ENCODE measurements at places on chromosomes 11 and 22.

- no peak for DNase-seq
Measured at GRCh38 chr11:84871116-84871515, 756.0 kb downstream of the DLG2 start.

GRCh38 chr11:68659158-68659921, 25.0 kb upstream of the GAL start:
- peak; percentile 17 for DNase-seq

DNA sequence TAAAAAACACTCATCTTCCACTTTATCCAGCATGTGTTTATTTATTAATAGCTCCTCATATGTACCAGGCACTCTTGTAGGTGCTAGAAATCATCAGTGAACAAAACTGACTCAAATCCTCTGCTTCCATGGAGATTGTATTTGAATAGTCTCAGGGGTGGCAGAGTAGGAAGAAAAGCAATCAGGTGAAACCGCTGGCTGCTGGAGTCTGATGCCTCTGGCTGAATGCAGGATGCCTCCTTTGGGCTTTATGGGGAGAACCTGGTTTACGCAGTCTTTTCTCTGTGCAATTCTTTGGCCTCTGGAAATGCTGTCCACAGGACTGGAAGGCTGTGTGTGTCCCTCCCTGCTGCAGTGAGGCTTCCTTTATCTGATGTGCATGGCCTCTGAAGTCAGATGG, 12.8 kb upstream of the OSBP2 start:
- DNase-seq, result no peak

- no peak for DNase-seq
Measured at GRCh38 chr11:66221726-66222236, 46.7 kb upstream of the RAB1B start.

GRCh38 chr22:37930270-37930951, 23.0 kb downstream of the C22orf23 start:
- DNase-seq, result no peak

DNA sequence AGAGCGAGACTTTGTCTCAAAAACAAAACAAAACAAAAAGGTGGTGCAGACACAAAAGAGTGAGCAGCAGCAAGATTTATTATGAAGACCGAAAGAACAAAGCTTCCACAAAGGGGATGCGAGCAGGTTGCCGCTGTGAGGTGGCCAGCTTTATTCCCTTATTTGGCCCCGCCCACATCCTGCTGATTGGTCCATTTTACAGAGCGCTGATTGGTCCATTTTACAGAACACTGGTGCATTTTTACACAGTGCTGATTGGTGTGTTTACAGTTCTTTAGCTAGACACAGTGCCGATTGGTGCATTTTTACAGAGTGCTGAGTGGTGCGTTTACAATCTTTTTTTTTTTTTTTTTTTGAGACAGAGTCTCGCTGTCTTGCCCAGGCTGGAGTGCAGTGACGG, 77.4 kb downstream of the CECR2 start:
- DNase-seq, result no peak

GRCh38 chr22:24411256-24412004, 16.0 kb upstream of the ADORA2A start:
- no peak for DNase-seq

DNA sequence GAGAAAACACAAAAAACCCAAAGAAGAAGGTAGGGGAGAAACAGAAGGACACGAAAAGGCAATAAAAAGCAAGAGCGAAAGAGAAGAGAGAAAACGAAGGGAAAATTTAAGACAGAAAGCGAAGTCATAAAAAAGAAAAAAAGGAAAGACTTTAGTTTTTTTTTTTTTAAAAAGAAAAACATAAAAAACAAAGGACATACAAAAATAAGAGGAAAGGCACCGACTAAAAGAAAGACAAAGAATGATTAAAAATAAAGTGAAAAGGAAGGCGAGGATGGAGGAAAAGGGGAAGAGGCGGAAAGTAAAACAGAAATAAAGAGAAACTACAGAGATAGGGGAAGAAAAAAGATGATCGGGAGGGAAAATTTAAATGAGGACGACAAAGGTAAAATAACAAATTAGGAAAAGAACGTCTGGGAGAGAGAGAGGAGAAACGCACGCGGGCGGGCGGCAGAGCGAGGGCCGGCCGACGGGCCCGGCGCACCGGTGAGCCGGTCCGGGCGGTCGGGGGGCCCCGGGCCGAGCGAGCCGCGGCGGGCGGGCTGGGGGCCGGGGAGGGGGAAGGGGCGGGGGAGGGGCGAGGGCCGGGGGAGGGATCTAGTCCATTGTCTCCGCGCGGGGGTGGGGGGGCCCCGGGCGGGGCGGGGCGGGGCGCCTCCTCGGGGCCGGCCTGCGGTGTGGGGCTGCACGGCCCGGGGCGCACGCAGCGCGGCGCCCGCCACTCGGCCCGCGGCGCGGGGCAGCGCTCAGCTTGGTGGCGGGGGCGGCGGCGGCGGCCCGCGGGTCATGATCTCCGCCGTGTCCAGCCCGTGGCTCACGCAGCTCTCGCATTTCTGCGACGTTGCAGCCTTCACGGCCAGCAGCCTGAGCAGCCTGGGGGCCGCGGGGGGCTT, at the start of gene TBX1:
TSS of gene TBX1 (plus strand) at position 721 of the 893 bp plus-strand sequence. CDS start at position 787, 66 bp downstream.
- no peak for DNase-seq

GRCh38 chr22:50730941-50731661, 6.9 kb upstream of the ACR start:
- DNase-seq, result no peak

- DNase-seq, result no peak
Measured at GRCh38 chr11:44034639-44035038, 13.1 kb upstream of the ACCSL start.

DNA sequence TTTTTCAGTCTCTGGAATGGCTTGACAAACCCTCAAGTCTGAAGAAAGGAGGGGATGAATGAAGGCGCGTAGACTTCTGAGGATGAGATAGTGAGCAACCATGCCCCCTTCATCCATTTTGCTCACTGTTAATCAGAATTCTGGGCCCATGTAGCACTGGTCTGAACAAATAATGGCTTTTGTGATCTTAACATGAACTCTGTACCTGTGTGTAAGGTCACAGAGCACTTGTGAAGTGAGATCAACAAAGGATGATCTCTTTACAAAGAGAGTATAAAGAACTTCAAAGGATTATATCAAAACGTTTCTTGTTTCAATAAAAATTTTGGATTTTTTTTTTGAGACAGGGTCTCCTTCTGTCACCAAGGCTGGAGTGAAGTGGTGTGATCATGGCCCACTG, 976.7 kb downstream of the OPCML start:
- no peak for DNase-seq

DNA sequence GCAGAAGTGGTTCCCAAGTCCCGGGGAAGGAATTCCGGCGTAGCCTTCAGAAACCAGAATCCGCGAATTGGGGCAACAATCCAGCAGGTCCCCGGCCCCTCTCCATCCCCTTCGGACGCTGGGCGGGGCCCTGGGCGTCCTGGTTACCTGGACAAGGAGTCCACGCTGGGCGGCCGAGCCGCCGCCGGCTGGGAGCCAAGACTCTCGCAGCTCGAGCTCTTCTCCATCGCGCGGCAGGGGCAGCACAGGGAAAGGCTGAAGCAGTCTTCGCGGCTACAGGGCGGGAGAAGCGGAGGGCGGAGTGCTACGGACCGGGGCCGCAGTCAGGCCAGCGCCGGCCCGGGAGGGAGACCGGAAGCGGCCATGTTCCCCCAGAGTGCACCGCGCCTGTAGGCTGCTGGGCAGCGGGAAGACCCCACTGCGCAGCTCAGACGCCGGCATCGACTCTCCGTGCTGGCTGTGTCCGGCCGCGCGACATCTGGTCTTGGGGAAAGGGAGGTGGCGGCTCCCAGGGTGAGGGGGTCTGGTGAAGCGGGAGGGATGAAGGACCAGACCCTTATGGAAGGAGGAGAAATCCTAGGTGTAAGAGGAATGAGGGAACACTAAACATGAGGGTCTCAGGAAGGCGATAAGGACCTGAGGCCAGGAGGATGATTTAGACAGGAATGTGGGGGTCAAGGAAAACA, at the start of gene MTMR2:
TSS of gene MTMR2 (minus strand) at position 380 of the 686 bp plus-strand sequence. CDS start at position 227, 153 bp downstream.
- peak; percentile 31 for DNase-seq

DNA sequence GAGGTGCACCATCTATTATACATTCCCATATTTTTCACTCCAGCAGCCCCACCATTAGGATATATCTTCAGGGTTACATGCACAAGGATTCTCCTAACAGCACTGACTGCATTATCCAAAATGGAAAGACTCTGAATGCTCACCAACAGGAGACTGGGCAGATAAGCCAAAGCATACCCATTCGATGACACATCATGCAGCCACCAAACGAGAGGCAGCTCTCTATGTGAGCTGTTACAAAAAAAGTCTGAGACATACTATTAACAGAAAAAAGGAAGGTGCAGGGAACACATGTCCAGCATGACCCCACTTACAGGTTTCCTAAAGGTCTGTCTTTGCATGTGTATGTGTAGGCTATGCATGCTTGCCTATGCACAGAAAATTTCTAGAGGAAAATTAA, 12.4 kb upstream of the SERPIND1 start:
- no peak for DNase-seq

DNA sequence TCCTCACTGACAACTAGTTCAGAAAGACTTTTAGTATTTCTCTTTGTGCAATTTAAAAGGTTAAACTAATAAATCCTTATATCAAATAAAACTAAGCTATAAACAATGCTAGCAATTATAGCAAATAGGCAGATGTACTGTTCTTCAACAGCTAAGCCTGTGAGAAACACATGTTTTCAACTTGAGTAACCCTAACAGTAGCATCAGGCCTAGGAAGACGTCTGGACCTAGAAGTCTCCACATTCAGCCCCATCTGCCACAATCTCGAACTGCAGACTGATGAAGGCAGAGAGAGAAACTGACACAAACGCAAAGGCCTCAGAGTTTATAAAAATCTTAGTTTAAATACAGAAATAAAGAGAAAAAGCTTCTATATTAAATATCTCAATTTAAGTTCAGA, 2.5 kb downstream of the ST13 start:
- no peak for DNase-seq

DNA sequence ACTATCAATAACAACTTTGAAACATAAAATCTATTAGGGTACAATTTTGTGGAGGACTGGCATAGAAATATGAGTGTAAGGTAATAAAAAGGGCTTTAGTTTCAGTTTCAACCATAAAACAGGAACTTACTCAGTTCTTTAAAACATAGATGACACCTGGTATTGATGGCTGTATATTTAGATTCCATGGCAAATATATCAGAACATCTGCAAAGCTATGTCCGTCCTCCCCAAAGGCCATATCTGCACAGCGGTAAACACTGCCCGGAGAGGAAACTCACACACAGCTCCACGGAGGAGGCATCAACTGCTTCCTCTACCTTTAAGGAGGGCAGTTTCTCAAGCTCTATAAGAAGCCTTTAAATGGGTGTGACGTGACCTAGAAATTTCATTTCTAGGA, 993.3 kb downstream of the BRD1 start:
- DNase-seq, result no peak

Data from NCI-H187 (cell line).